Activated naive CD4-positive, alpha-beta T cell (primary cell): ENCODE measurements at places on chromosomes 2 and 18.

DNA sequence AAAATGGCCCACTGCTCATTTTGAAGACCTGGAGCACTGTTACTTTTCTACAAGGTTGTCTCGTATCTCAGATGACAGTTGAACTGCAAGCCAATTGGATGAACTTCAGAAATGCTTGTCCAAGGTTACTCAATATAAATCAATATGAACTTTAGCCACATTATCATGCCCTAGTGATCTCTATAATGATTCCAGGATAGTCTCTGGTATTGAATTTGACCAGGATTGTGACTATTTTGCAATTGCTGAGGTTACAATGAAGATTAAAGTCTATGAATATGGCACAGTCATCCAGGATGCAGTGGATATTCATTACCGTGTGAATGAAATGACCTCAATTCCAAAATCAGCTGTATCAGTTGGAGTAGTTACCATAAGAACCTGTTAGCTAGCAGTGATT, 196.0 kb upstream of the RAB12 start:
- DNase-seq, result no peak

DNA sequence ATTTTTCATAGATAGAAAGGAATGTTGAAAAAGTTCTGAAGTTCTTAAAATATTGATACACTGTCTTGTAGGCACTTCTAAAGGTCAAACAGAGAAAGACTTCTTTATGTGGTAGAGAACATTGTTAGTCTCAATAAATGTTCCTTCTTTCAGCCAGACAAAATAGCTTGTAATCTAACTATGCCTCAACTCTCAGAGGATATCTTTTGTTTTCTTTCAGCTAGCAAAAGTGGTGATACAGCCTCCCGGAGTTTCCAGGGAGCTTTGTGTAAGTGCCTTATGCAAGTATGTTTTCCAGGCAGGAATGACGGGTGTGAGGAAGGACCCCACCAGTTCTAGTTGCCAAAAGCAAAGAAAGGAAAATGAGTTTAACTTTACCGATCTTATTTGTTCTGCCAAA, 452.1 kb upstream of the ST6GAL2 start:
- no peak for DNase-seq

- DNase-seq, result no peak
These were observed 15.1 kb upstream of the TPO start for GRCh38 chr2:1398191-1398590.

- no peak for DNase-seq
These were observed 4.9 kb downstream of the HOXD3 start for GRCh38 chr2:176161825-176162626.

GRCh38 chr2:122100756-122101155, 345.3 kb downstream of the TSN start:
- DNase-seq, result no peak
